ENCODE measurements at places on chromosomes 13 and 19. TPM values are rescaled to one million over a fixed set of nuclear protein-coding genes. Genes with fewer than 3 reads are reported as not detected.

DNA sequence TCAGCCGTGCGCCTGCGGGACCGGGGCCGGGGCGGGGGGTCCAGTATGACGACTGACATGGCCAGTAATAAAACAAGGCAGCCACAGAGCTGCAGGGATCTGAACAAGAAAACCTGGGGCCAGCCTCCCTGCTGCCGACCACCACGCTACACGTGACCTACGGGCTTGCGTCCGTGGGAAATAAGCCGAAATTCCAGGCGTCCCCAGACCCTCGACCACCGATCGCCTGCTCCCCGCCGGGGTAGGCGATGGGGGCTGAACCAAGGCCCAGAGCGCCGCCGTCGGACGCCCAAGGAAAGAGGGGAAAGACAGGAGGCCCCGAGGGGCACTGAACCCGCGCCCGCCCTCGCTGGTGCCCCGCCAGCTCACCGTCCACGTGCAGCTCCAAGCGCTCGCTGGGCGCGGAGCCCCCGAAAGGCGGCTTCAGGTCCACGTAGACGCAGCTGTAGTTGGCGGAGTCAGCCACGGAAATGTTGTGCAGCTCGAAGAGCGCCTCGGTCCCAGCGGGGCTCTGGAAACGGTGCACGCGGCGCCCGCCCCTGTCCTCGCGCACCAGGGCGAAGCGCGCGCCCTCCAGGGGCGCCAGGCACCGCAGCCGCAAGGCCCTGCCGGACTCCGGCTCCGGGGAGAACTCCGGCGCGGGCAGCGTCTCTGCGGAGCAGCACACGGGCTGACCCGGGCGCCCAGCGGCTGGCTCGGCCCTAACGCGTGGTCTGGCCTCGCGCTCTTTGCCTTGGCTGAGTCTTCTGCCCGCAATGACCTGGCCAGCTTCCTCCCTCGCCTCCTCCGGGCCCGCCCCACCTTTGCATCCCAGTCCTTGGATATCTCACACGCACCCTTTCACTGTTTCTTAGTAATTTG, 3.1 kb downstream of the A1BG start:
- H3K36me3 ChIP-seq, result peaks cover 2% of the 10 kb centered on the region
- no peak for DNase-seq
- H3K4me1 ChIP-seq, result no peaks in the 10 kb centered on the region

The NRTN gene
- total RNA-seq, result 0.51 TPM

The TRAPPC6A gene
- total RNA-seq, result 15.9 TPM

The ONECUT3 gene
- not detected for total RNA-seq

All from fibroblast of lung (primary cell).